Brain (organoid and tissue), 16 donors: ENCODE measurements at places on chromosomes 12 and 14.

DNA sequence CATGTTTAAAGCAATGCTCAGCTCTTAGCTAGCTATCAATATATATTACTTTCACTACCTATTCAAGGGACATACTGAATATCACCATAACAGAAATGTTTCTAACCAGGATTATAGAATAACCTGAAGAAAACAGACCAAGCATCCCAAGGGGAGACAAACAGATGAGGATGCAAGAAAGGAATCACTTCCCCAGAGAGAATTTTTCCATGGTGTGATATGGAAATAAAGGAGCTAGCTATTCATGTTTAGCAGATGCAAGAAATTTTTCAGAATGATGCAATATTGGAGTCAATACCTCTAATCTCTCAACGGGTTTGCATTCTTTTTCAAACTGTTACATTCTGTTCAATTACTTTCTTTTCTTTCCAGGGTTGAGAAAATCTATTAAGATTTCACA is 538.9 kb upstream of the FLRT2 start:
- no peak for DNase-seq

DNA sequence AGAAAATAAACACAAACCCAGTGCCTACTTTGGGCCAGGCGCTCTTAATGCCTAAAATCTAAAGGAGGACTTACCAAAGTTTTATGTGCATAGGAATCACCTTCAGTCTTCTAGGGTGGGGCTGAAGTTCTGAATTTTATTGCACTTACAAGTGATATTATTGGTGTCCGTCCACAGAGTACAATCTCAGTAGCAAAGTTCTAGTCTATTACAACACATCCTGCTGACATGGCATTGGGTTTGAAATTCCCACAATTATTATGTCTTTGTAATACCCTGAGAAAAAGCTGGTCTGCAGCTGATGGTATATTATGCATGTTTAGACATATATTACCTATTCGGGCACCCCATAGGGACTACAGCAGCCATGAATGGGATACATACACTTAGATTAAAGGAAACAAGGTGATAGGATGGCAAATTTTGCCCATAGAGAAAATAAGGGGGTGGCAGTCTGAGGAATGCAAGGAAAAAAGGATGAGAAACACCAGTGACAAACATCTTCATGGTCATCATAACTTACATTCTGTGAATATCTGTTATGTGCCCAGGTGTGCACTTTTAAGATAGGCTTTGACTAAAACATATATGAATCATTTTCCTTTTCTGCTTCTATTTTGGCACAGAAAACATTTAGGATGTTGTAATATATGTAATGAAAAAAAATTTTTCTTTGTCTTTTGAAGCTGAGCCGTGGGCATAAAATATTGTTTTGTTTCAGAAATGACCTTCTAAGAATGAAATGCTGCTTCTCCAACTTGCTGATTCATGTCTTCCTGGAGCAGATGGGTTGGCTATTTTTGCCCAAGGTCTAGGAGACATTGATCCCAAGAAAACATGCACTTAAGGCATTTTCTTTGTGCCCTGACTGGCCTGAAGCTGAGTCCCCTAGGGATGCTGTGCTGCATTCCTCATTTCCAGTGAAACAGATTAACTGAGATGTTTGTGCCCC is 27.2 kb upstream of the ALG10 start:
- DNase-seq = no peak

DNA sequence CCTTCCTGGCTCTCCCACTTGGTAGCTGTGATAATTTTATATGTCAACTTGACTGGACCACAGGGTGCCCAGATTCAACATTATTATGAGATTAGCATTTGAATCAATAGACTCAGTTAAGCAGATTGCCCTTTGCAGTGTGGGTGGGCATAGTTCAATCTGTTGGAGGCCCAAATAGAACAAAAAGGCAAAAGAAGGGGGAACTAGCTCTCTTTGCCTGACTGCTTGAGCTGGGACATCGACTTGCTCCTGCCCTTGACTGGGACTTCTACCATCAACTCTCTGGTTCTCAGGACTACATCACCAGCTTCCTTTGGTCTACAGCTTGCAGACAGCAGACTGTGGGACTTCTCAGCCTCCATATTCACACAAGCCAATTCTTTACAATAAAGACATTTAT is 1189.2 kb downstream of the BCL11B start:
- no peak for DNase-seq

- DNase-seq = no peak
Measured at GRCh38 chr12:69886715-69887114, 61.7 kb downstream of the MYRFL start.

GRCh38 chr14:69055999-69056788 is 77.1 kb upstream of the ACTN1 start:
- peak; percentile 85 for DNase-seq

DNA sequence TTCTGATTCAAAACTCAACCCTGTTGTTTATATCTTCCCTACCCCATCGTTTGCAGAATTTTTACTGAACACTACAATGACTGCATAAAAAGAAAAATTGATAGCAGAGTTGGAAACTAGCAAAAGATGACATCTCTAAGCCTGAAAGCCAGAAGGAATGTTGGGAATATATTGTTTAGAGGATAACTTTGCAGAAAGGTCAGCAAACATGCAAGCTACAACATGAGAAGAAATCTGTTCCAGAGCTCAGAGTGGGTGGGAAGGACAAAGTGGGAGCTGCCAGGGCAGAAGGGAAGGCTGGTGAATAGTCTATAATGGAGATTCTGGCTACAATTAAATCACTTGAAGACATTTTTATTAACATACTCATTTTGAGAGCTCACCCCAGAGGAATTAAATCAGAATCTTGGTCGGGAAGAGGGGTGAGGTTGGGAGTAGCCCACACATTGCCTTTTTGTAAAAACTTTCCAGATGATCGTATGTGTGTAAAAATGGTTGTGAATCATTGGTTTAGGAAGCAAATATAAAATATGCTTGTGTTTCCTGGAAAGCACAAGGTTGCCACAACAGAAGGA is 574.8 kb downstream of the FLRT2 start:
- DNase-seq = no peak

DNA sequence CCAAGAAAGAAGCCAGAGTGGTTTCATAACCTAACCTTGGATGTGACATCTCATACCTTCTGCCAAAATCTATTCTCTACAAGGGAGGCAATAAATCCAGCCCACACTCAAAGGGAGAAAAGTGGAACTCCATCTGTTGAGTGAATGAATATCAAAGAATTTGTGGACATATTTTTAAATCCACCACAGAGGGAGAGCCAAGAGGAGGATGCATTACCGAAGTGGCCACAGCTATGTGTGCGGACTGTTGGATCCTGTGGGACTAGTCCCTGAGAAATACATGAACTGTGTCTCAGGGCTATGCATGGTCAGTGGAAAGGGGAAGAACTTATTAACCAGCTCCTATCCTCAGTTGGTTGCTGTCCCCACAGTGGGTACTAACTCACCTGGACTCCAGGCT is 273.9 kb downstream of the NUAK1 start:
- DNase-seq = no peak

DNA sequence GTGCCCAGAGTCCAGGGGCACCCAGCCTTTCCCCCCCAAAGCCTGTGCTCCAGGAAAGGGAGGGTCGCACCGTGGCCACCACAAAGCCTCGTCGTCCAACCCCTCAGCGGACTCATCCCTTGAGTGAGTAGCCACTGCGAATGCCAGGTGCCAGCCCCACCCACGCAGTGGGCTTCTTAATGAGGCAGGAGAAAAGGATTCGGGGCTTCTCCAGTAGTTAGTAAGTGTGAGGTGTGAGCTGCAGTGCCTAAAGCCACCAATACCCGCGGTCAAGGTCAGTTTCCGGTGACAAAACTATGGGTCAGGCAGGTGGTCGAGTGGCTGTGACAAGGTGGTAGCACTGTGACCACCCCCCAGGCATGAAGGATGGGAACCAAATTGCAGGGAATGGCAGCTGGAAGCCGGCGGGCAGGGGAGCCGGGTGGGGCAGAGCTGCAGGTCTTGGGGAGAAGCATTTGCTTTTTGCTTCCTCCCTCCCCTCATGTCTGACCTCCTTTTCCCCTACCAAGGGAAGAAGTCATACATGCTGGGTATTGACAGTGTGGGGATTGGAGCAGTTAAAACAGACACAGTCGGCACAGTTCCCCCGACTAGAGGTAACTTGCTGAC is 8.0 kb downstream of the RAN start:
- DNase-seq = no peak

GRCh38 chr12:113057565-113058485 is 1.3 kb downstream of the DTX1 start:
- peak; percentile 34 for DNase-seq

- DNase-seq = no peak
Measured at GRCh38 chr14:61588419-61588901, 106.9 kb upstream of the HIF1A start.

GRCh38 chr14:101473795-101474562 is 87.3 kb upstream of the DIO3 start:
- DNase-seq = no peak

DNA sequence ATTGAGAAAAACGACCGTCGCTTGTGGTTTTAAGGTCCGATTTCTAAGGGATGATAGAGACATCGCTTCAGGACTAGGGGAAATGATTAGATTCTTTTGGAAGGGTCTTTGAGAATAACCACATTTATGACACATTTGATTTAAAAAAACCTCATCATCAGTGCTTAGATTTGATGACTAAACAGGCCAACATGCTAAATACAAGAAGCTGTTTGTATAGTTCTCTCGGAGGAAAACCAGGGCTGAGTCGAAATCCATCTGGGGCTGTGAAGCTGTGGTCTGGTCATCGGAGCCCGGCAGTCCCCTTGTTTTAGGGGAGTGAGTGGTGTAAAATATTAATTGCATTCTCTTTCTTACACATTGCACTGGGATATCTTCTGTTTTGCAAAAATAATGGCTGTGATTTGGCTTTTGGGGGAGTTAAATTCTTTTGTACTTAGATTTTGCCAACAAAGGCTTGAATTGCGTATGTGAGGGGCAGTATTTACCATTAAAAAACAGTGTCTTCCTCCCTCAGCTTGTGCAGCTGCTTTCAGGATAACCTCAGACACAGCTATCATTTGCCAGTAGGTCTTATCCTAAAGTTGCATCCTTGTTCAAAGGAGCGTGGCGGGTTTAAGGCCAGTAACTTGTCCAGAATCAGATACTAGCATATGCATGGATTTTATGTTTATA is 550 bp downstream of the GNG2 start:
- peak; percentile 76 for DNase-seq

DNA sequence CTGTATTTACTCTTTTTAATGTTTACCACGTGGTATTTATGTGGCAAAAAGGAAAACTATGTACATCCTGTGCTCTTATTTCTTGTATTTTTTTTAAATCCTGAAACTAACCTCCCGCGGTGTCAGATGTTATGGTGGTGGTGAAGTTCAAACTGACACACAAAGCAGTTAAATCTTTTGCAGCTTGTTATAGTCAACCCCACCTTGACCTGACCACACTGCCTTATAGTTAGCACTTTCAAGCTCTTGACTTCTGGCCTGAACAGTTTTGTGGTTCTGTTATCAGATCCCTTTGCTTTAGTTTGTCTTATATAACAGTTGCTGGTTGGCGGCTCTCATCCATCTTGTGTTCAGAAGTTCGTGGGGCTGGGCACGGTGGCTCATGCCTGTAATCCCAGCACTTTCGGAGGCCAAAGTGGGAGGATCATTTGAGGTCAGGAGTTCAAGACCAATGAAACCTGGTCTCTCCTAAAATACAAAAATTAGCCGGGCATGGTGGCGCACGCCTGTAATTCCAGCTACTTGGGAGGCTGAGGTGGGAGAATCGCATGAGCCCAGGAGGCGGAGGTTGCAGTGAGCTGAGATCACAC is 2.1 kb downstream of the UNG start:
- DNase-seq = no peak
